ENCODE measurements at places on chromosomes 16 and 17.

- DNase-seq: peak; percentile 28
Measured at GRCh38 chr16:57146735-57147134, 39.1 kb downstream of the PSME3IP1 start.

GRCh38 chr16:74862743-74863244 lies 88.2 kb upstream of the FA2H start:
- DNase-seq: peak; percentile 78

- DNase-seq: no peak
Measured at GRCh38 chr16:22126037-22126558, 33.8 kb downstream of the VWA3A start.

DNA sequence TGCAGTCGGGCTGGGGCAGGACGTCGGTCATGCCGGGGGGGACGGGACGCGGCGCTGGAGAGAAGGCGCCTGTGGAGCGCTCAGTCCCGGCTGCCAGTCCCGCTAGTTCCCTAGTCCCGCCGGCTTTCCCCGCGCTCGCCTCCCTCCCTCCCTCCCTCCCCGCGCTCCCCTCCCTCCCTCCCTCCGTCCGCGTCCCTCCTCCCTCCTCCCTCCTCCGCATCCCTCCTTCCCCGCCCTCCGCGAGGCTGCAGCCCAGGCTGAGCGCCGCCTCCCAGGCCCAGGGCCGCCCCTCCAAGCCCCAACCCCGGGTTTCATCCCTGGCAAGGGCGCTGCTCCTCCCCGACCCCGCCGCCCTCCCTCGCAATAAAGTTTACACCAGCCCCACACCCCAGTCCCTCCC lies 34.8 kb downstream of the TIMM22 start:
- no peak for DNase-seq

DNA sequence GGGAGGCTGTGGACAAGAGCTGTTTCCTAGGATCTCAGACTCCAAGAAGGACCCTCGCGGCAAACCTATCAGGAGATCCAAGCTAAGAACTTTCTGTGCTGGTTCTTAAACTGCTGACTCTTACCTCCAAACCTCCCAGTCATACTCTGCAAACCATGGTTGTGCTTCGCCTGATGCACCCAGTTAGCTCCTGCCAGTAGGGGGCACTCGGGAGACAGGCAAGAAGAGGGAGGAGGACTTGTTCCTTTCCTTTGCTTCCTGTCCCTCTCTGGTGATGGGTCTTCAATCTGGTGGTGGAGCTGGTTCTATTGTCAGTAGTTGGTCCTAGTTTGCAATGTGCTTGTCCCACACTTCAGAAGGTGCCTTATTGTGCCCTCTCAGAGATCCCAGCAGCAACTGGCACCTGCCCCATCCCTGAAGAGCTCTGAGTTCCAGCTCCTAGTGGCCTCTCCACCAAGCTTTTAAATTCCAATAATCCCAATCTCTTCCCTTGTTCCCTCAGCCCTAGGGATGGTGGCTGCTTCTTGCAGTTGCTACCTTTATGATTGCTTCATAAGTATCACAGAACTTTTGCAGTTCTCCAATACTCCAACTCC lies 113.5 kb upstream of the RPL38 start:
- peak; percentile 64 for DNase-seq

- no peak for DNase-seq
Measured at GRCh38 chr17:1050246-1050995, 53.5 kb downstream of the TIMM22 start.

GRCh38 chr17:32741381-32741780 lies 135.5 kb downstream of the MYO1D start:
- DNase-seq: no peak

DNA sequence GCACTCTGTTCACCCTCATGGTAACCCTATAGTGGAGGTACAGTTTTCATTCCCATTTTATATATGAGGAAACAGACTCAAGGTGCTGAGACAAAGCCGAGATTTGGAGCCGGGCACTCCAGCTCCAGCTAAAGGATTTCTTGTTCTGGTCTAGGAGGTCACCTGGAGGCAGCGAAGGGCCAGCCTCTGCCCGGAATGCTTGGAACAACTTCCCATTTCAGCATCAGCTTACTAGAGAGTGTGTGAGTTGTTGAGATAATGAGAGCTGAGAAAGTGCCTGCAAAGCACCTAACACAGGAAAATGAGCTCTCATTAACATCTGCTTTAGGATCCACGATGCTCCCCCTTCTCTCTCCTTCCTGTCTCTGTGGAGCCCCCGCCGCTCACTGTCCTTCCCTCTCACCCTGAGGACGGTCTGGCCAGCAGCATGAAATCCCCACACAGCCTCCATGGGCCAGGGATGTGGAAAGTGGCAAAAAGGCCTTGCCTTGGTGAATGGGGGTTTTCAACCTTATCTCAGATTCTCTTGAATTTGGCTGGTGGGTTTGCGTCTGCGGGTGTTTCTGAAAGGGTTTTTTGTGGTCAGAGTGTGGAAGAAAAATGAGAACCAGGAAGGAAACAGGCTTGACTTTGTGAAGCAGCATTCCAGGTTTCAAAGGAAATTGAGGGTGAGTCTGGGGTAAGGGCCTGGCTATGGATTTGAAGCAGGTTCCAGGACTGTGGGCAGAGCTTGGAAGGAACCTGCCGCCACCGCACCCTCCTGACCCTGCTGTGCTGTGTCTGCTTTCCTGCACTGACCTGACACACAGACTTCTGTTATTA lies 178.7 kb downstream of the FOXL1 start:
- DNase-seq: no peak

GRCh38 chr17:56172517-56172982 lies 19.3 kb downstream of the ANKFN1 start:
- no peak for DNase-seq

GRCh38 chr17:70254735-70255460 lies 85.6 kb downstream of the KCNJ2 start:
- DNase-seq: no peak

DNA sequence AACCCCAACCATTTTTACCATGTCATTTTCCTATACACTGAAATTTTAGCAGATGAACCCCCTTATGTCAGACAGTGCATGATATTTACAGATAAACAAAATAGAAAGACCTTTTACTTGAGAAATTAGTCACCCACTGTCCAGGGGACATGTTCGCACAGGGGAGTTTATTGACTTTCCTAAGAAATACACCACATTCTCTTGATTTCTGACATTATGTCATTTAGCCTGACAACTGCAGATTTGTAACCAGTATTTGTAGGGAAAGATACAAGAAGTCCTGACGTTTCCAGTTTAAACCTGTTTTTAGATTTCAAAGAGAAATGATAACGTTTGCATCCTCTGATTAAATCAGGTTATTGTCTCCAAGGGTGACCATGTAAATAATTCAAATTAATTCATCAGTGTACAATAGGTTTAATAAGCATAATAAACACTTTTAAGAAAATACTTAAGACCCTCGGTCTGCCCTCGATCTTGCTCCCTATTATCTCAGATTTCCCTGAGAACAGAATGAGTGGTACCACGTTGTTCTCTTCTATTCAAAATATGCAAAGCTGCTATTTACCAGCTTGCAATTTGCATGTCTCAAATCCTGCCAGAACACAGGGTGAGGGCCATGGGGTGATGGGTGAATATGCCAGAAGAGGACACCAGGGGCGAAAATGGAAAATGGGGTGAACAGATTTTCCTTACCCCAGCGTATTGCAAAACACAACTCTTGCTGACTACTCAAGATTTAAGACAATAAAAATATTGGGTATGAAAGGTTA lies 2.1 kb upstream of the LYRM9 start:
- no peak for DNase-seq

DNA sequence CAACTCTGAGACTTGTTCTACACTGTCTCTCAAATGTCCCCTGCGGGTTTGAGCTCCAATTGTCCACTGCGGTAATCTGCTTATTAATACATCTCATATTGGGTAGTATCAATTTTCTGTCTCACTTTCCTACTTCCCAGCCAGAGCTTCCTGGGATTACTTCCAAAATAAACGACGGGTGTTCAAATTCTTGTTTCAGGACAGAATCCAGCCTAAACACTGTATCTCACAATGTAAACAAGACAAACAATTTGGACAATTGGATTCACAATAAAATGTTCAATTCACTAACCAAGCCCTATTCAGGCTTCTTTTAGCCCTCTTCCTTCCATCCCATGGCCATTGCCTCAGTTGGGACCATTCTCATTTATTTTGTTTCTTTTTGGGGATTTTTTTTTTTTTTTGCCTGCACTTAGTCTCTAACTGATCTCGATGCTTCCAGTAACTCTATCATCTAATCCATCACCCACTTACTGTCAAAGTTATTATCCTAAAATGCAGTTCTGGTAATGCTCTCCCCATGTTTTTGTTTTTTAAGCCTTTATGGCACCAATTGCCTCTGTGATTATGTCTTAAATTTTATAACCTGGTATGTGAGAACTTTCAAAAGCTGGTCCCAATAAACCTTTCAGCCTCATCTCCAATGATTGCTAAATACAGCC lies 2.0 kb upstream of the VAT1L start:
- DNase-seq: no peak
